ENCODE measurements at places on chromosomes 4 and X.

DNA sequence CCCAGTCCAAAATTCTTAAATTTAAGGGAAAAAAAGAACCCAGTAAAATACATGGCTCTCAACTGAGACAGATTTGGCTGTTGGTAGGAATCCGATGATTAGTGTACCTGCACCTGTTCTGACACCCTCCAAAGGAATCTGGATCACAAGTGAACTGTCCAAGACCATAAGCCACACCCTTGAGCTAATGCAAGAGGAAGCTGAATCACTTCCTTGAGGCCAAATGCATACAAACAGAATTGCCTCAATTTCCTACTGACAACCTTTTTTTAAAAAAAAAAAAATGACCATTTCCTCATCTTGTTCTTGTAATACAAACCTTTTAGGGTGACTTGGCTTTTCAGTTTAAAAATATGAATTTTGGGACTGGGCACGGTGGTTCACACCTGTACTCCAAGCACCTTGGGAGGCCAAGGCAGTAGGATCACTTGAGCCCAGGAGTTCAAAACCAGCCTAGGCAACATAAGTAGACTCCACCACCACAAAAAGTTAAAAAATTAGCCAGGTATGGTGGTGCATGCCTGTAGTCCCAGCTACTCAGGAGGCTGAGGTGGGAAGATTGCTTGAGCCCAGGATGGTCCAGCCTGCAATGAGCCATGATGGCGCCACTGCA lies 10.7 kb upstream of the FBXL5 start:
- DNase-seq = no peak

DNA sequence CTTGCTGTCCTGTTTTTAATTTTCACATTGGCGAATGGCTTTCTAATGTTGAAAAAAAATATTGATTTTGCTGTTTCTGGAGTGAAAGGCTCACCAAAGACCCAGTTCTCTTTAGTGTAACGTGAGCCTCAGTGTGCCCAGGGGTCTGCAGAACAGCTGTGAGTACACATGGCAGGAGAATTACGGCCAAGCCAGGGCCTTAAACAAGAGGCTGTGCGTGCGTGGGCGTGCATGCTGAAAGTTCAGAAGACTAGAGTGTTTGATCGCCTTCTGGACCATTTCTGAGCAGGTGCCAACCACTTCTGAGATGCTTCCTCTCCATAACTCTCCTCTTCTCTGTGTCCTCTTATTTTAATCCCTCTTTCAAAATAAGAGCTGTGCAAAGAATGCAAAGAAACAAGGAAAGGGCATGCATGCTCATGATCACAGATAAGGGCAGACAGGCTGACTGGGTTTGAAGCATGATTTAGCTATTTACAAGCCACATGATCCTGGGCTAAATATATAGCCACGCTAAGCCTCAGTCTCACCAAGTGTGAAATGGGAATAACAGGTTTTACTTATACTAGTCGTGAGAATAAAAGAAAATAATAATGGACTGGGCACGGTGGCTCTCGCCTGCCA lies 9.9 kb downstream of the PHEX start:
- peak; percentile 29 for DNase-seq

- peak; percentile 83 for DNase-seq
These were observed 8.9 kb upstream of the RENBP start for GRCh38 chrX:153953342-153953830.

- DNase-seq = peak; percentile 34
These were observed 13.1 kb downstream of the TCEAL7 start for GRCh38 chrX:103343105-103343504.

All from stimulated activated naive CD8-positive, alpha-beta T cell treated with anti-CD3 and anti-CD28 coated beads, Interleukin-15, Interleukin-2, amounts not matched to agents 100 U/mL and 50 U/mL, for 24 hours (primary cell).